ENCODE measurements at places on chromosomes 13 and 19.
A peak's percentile ranks its signal among the peaks of the same experiment; 100 is the strongest.

DNA sequence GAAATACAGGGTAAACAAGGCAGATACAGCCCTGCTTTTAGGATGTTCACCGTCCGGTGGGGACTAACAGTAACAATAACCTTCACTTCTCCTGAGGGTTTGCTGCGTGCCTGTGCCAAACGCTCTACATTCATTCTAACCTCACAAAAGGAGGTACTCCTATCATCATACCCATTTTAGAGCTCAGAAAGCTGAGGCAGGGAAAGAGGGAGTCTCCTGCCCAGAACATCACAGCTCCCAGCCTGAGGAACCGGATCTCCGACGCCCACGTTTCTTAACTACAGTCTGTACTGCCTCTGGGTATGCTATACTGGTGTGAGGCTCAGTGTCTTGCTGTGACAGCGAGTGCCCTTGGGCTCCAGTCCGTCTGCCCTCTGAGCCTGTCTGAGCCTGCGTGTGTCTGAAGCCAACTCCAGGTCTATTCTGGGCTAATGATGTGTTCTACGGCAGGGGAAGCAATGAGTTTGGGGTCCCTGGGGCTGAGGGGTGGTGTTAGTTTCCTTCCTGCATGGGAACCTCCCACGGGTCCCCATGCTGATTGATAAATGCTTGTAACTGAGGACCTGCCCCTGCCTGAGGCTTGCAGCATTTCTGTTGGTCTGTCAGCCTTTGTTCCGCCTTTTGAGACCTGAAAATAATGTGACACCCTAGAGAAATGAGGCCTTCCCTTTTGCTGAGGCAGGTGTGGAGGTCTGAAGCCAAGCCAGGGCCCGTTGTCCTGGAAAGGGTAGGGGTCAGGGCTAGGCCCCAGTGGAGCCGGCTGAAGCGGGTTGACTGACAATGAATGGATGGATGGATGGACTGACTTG lies 4.9 kb downstream of the LIPE start:
- DNase-seq = no peak

DNA sequence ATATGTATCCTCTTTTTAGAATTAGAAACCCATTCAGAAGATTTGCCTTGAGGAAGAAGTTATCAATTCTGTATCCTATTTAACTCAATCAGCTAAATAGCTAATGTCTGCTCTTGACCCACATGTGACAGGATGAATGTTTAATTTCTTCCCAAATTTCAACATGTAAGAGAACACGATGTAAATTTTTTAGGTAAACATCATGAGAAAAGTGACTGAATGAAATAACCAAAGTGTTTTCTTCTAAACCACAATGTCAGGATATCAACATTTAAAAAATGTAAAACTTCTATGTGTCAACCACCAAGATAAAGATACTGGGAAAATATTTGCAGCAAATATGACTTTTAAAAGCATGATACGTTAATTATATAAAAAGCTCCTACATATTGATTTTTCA lies 302.4 kb downstream of the DCT start:
- DNase-seq = no peak

DNA sequence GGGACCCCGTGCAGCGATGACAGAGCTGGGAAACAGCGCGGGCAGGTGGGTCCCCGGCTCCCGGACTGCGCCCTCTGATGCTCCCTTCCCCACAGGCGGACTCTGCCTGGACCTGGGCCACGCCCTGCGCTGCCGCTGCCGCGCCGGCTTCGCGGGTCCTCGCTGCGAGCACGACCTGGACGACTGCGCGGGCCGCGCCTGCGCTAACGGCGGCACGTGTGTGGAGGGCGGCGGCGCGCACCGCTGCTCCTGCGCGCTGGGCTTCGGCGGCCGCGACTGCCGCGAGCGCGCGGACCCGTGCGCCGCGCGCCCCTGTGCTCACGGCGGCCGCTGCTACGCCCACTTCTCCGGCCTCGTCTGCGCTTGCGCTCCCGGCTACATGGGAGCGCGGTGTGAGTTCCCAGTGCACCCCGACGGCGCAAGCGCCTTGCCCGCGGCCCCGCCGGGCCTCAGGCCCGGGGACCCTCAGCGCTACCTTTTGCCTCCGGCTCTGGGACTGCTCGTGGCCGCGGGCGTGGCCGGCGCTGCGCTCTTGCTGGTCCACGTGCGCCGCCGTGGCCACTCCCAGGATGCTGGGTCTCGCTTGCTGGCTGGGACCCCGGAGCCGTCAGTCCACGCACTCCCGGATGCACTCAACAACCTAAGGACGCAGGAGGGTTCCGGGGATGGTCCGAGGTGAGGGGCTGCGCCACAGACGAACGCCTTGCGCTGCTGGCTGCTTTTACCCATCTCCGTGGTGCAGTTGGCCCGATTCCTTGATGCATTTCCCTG lies 7.8 kb upstream of the SELENOV start:
- peak; percentile 54 for DNase-seq

- no peak for DNase-seq
Measured at GRCh38 chr19:45404557-45405434, at the start of gene PPP1R13L. TSS of gene PPP1R13L (minus strand) at chr19:45405069. CDS start at chr19:45398318, 6,751 bp downstream.

DNA sequence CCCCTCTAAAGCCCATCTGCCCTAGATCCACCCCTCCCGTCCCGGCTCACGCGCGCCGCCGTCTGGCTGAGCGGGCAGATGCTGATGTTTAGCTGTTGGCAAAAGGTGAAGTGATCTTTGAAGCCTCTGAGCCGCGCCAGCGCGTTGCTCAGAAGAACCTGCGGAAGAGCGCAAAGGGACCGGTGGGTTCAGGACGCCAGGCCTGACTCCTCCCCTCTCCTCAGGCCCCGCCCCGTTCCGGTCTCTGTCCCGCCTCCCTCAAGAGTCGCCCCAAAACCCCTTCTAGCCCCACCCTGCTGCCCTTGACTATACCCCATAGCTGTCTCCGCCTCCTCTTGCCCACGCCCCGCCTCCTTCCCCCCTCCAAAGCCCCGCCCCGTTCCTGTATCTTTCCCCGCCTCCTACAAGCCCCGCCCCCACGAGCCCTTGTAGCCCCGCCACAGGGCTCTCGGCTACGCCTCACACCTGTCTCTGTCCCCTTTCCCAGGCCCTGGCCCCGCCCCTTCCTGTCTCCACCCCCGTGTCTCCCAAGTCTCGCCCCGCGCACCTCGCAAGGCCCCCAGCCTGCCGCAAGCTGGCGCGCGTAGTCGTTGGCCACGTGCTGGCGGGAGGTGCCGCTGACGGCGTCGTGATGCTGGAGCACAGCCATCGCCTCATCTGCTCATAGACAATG lies 9.5 kb downstream of the MAN2B1 start:
- DNase-seq = no peak

DNA sequence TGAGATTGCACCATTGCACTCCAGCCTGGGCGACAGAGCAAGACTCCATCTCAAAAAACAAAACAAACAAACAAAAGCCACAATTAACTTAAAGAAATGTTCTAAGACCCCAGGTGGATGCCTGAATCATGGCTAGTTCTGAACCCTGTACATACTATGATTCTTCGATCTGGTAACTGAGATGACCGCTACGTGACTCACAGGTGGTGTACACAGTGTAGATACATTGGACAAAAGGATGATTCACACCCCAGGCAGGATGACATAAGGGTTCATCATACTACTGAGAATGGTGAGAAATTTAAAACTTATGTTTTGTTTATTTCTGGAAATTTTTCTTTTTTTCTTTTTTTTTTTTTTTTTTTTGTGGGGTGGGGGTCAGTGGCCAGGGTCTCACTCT lies 6.5 kb downstream of the ZNF426 start:
- DNase-seq = no peak

Data from neural crest cell (in vitro differentiated cells).